ENCODE measurements at places on chromosomes 13 and 19.

DNA sequence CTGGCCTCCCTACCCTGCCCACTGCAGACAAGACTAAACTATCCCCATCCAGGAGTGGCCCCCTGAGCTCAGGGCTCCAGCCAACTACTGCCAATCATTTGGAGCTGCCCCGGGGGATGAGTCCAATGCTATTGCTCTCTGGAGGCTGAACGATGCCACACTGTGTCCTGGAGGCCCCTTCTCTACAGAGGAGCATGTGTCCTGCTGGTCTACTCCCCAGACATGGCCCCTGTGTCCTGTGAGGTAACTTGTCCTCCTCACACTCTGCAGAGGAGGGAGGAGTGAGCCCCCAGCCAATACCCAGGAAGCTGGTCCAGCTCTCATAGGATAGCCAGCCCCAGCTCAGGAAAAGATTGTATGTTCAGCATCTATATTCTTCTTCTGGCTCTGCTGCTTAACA lies 159.1 kb upstream of the GPR12 start:
- no peak for DNase-seq

GRCh38 chr19:54459282-54460229 lies 4.0 kb downstream of the LENG9 start:
- DNase-seq: no peak

DNA sequence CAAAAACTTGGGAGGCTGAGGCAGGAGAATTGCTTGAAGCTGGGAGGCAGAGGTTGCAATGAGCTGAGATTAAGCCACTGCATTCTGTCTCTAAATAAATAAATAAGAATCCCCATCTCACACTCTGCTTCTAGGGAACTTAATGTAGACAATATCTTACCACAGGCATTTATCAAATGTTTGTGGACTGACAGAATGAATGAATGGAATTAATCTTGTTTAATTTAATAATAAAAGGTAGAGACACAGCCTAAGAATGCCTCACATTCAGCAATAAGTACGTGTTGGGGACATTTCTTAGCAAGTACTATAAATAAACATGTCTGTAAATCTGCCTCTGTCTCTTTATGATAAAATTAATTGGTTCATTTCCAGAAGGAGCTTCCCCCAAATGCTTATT lies 36.2 kb upstream of the RBM26 start:
- no peak for DNase-seq

DNA sequence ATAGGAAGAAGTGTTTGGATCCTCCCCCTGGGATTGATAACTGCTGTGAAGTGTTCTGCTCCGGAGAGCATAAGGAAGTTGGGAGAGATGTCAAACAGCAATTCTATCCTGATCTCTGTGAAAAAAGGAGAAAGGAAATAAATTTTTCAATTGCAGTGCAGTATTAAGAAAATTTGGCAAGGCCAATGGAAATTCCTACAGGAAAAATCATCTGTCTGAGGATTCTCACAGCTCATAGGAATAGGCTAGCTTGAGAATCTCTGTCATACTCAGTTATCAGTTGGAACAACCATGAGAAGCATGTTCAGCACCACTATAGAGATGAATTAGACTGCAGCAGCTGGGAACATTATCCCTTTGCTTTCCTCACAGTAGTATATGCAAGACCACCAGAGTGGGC lies 1238.9 kb upstream of the MIR17HG start:
- DNase-seq: no peak

GRCh38 chr19:6047741-6048251 lies 62.5 kb downstream of the RFX2 start:
- DNase-seq: no peak

GRCh38 chr19:32018014-32018413 lies 327.4 kb upstream of the ZNF507 start:
- DNase-seq: peak; percentile 76

DNA sequence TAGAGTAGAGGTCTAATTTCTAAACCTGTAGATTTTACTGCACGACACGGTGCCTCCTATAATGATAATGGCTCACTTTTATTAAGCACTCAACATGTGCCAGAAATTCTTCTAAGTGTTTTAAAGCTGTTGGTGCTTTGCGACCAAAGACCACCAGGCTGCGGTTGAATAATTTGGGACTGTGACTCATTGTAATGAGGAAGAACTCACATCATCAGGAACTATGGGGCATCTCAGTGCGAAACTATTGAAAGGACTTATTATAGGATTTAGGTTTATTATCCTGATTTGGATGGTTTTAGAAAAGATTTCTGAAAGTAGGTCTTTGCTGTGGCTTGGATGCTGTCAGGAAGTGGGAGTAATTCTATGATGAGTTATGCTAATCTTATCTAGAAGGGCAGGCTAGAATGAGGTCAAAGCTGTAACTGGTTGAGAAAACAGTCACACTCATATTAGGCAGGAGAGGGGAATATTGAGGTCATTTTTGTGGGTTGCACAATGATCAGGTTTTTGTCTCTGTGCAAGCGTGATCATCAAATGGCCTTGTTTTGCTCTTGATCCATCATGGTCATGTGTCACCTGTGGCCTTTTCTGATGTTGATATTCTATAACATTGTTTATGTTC lies 266.8 kb downstream of the PCDH20 start:
- DNase-seq: no peak

- no peak for DNase-seq
Measured at GRCh38 chr13:47628666-47629065, 372.4 kb downstream of the SUCLA2 start.

GRCh38 chr13:38309397-38309796 lies 40.3 kb upstream of the UFM1 start:
- DNase-seq: no peak

DNA sequence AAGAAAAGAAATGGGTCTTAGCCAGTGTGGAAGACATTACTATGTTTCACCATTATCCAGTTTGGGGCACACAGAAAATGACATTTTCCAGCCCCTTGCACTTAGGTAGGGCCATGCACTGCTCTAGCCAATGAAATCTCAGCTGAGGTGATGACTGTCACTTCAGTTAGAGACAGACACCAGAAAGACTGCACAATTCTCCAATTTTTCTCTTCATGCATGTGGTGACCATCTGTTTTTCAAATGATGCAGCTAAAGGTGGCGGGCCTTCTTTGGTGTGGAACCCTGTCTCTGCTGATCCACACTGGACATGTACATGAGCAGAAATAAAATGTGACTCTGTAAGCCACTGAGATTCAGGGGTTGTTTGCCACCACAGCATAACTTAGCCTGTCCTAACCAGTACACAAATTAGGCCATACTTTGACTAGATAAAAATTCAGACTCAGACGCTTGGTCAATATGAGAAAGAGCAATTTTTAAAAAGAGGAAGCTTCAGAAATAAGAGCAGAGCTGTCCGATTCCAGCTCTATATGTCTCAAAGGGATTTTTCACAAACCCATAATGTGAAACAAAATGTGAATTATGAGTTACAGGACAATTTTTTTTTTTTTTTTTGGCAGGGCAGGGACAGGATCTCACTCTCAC lies 6.7 kb downstream of the ZNF565 start:
- no peak for DNase-seq

DNA sequence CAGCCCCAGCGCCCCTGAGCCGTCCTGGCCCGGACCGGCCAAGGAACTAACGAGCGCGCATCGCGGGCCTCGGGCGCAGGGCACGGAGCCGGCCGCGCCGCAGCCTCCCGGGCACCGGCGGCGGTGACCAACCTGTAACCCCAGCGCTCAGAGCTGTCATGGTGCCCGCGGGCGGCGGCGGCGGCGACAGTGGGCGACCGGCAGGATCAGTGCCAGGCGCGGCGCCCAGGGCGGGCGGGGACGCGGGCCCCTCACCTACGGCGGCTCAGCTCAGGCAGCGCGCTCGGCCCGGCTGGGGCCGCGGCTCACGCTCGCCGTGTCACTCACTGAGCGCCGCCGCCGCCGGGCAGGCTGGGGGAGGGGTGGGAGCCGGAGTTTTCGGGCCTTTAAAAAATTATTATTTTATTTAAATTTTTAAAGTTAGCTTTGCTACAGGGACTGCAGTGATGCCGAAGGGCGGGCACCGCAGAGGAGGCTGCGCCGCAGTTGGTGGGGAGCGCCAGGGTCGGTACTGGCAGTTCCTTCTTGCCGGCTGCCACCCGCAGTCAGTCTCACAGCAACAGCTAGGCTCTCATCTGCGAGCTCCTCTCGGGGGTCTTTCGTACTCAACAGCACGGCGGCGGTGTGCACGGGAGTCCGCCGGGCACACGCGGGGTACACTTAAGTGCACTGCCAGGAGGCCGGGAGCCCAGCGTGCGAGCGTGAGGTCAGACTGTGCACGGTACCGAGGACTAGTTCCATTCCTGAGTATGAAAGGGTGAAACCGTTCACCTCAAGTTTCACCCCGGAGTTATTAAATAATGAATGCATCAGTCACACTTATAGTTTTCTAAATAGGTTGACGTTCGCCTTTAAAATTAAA lies at the start of gene NALCN:
Gene NALCN, minus strand, starts transcription at position 328 of the 862 bp plus-strand sequence. CDS start 17,382 bp downstream, outside the sequence.
- DNase-seq: no peak

- DNase-seq: no peak
Measured at GRCh38 chr19:3433805-3434540, 46.4 kb downstream of the SMIM24 start.

- no peak for DNase-seq
Measured at GRCh38 chr19:54888239-54888638, 14.2 kb downstream of the FCAR start.

GRCh38 chr13:67134417-67135129 lies 95.6 kb downstream of the PCDH9 start:
- DNase-seq: no peak

GRCh38 chr13:112531263-112531794 lies 56.6 kb downstream of the TUBGCP3 start:
- DNase-seq: peak; percentile 68

GRCh38 chr13:91045351-91046034 lies 302.0 kb upstream of the MIR17HG start:
- peak; percentile 44 for DNase-seq

DNA sequence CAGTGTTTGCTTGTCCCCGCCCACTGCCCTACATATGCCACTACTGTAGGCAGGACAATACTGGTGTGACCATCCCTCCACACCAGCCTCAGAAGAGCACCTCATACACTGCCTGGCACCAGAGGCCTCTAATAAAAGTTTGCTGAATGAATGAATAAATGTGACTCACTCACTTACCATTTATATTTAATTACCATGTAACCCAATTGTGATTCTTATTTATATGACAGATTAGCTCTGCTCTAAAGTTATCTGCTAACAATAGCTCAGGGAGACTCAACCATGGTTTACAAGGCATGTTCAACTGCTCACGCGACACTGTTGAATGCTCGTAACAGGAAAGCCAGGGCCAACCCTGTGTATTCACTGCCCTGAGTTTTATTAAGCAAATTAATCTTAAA lies 66.0 kb upstream of the DOCK9 start:
- no peak for DNase-seq

DNA sequence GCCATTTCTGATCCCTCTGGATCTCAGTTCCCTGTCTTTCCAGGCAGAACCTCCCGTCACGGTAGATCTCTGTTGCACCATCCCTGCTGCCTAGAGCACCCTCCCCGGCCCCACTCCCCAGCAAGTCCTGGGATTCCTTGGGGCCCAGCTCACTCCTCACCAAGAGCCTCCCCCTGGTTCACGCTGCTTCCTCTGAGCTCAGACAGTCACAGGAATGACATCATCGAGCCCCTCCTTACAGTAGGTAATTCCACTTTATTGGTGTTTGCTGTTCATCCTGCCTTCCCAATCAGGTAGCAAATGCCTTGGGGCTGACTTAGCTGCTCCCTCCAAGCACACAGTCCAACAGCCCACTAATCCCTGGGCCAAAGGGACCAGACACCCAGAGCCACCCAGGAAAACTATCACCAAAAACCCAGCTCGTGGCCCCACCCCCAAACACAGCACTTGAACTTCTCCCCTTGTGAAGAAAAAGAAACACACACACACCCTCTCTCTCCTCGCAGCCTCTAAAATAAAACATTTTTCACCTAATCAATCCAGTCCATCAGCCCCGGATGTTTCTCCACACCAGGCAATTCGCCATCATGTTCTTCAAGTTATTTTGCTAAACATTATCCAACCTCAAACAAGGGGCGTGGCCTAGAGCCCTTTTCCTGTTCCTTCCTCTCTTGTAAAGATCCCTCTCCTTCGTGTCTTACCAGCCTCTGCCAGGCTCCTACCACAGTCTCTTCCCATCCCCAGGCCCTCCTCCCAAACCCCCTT lies 2.5 kb downstream of the NAPA start:
- no peak for DNase-seq

DNA sequence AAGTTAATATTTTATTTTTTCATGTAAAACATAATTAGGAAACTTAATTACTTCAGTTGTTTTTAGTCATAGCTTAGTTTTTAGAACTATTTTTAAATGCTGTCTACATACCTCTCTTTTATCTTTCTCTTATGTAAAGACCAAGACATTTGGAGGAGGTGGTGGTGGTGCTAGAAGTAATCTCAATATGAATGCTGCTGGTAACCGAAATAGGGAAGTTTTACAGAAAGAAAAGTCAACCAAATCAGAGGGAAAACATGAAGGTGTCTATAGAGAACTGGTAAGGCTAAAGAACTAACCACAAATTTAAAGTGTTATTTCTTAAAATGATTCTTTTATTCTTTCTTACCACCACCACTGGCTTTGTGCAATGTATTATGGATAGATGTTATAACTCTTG lies 97.3 kb downstream of the TDRD3 start:
- no peak for DNase-seq

DNA sequence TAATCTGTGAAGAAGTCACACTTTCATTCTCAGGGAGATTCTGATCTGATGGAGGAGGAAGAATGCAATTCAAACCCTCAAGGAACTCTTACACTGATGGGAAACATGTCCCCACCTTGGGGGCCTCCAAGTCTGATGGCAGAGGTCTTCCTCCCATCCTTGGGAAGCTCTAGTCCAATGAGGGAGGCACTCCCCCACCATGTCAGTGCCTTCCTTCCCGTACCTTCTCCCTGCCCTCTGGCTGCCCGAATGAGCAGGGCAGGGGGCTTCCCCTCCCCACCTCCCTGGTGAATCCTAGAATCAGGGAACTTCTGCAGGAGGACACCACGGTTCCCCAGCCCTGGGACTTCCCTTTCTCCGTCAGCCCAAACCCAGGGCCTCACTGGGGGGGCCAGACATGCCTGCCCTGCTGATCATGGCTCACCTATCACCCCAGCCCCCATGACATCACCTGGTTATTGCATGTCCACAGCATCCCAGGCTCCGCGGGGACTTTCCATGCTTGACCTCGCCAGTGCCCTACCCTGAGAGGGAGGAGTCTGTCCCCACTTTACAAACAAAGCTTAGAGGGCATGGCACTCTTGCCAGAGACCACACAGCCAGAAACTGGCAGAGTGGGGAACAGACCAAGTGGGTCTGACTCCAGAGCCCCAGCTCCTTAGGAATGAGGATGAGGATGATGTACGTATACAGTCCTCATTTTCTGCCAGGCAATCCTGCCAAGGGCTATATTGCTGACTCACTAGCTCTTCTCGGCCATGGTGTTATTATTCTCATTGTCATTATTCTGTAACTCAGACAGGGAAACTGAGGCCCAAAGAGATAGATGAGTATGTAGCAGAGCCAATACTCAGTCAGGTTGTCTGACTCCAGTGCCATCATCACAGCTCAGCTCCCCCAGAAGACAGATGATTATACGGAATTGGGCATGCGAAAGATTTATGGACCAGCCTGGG lies 9.6 kb upstream of the BCL3 start:
- no peak for DNase-seq

DNA sequence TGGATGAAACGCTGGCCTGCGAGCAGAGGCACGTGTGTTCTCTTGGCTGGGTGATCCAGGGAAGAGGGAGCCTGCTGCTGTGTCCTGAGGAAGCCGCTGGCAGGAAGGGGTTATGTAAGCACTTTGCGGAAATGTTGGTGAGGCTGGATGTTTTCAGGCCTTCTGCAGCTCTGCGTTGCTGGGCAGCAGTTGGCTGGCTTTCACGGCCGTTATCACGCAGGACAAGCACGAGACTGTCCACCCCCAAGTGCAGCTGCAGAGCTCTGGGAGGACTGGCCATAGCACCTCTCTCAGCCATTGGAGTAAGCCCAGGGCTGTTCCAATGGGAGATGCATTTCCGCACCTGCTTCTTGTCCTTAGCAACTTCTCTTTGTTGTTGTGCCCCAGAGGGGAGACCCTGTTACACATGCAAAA lies 146.9 kb upstream of the SOX21 start:
- no peak for DNase-seq

All from SK-N-MC (cell line).